Foreskin melanocyte (primary cell): ENCODE measurements at places on chromosomes 11 and 22.

DNA sequence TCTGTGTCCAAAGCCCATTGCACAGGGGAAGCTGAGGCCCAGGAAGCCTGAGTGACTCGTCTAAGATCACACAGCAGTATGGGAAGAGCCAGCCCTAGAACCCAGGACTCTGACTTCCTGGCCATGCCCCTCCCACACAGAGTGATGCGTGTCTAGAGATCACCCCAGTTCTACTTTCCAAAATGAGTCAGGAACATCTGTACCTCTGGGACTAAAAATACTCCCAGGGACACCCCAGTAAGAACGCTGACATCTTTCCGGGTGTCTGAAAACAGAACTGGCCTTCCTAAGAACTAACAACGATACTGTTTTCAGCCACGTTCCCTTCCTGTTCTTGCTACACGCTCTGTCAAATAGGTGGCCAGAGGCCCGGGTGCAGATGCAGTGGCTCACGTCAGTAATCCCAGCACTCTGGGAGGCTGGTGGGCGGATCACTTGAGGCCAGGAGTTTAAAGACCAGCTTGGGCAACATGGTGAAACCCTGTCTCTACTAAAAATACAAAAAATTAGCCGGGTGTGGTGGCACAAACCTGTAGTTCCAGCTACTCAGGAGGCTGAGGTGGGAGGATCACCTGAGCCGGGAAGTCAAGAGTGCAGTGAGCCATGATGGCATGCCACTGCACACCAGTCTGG lies 21.7 kb upstream of the PDGFB start:
- no peak for DNase-seq

DNA sequence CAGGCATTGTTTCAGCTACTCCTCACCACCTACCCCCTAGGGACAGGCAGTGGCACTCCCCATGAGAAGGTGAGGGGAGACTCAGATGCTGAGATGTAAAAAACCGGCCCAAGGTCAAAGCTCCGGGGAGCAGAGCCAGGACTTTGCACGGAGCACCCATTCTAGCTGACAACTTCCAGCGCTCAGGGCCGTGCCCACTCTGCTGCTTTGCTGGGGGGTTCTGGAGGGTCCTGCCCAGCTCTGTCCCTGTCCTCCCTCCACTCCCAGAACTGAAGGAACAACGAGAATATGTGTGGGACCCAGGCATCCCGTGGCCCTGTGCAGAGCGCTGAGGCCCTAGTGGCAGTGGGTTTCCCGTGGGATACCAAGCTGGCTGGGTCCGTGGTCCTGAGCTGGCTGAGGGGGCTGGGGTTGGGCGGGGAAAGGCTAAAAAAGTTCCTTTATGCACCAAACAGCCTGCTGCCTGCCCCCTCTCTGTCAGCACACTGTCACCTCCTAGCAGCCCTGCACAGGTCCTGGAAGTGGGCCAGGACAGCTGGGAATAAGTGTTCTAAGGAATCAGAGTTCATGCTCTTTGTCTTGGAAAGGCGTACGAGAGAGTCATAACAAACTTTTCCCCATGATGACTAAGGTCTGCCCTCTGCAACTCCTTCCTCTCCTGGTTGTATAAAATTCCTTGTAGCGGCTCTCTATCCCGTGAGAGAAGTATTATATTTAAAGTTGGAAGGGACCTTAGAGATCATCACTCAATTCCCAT lies 1.9 kb downstream of the MS4A10 start:
- no peak for DNase-seq

- no peak for DNase-seq
Observed at GRCh38 chr11:68976563-68976962, 4.2 kb downstream of the MRGPRD start.

DNA sequence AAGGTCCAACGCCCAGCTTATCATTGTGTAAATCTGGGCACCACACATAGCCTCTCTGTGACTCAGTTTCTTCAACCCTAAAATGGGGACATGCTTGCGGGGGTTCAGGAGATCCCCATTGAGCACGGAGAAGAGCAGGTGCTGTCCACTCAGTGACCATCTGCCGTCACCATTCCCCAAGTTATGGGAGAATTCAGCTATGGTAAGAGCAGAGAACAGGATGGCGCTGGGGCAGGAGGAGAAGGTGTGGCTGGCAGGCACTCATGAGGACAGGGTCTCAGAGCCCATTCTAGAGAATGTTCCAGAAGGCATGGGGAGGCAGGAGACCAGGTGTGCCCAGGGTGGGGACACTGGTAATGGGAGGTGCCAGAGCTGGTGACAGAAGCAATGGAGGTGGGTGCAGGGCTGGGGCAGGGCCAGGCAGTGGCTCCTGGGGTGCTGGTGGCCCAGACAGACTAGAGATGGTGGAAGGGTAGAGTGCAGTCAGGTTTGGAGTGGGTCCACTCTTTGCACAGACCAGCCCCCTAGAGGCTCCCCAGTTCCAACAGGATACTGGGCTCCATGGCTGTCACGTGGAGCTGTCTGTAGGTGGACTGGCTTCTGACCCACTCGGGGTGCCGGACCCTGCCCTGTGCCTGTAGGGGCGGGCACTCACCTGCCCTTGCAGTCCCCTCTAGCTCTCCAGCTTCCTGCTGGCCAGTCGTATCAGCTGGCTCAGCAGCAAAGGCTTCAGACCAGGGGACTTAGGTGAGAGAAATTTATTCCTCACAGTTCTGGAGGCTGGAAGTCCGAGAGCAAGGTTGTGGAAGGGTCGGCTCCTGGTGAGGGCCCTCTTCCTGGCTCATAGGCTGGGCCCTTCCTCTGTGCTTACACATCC lies 84.7 kb downstream of the CDKN1C start:
- DNase-seq: no peak

- DNase-seq: no peak
Observed at GRCh38 chr11:129315781-129316579, 59.7 kb upstream of the BARX2 start.
